Dermis blood vessel endothelial cell (primary cell): ENCODE measurements at places on chromosomes 6 and 20. TPM values are rescaled to one million over a fixed set of nuclear protein-coding genes. Genes with fewer than 3 reads are reported as not detected.

DNA sequence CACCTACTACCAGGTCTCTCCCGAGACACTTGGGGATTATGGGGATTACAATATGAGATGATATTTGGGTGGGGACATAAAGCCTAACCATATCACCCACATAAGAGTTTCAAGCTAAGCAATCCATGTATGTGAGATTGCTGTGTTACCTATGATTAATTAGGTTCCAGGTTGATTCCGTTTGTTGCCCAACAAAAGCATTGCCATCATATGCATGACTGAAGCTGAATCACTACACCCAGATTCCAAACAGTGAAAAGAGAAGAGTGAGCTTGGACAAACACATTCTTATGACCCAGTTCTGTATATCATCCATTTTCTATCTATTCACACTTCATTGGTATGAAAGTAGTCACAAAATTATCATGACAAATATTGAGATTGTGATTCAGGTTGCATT, 952.5 kb upstream of the MAN1A1 start:
- no peak for DNase-seq

GRCh38 chr20:9457136-9457535, 57.3 kb upstream of the LAMP5 start:
- no peak for DNase-seq

DNA sequence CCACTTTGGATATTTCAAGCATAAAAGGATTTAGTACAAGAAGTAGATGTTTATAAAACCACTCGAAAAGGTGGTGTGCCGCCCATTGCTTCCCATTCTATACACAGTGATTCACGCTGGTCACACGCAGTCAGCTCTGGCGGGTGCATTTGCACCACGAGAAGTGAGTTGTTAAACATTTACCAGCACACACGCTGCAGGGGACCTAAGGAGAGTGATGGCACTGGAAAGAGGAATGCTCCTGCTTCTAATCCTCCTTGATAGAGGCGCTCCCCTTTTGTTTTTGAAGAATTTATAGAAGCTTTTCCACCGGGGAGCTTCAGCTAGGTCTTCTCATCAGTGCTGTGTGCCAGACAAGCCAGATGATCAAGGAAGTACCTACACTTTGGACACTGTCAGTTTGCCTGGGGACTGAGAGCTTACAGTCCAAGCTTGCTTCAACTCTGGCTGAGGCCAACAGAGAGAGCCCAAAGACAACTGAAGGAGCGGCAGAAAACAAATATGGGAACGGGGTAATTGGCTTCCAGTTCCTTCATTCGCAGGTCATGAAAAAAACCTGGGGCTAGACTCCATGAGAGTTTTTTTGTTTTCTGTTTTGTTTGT, 31.2 kb downstream of the MUC22 start:
- DNase-seq = no peak

- DNase-seq = no peak
These were observed 808 bp downstream of the ILRUN start for GRCh38 chr6:34695729-34696188.

DNA sequence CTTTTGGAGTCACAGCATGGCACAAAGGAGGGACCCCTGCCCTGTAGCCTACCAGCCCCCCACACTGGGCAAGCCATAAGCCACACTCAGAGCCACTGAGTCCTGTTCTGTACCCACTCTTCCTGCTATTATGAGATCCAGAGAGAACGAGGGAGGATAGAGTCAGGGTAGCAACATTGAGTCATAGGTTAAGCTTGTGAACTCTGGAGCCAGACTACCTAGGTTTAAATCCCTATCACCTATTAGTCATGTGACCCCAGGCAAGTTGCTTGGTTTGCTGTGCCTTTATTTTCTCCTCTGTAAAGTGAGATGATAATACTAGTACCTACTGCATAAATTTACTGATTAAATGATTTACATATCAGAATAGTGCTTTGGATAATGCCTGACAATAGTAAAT, 540 bp downstream of the CNBD2 start:
- no peak for DNase-seq

DNA sequence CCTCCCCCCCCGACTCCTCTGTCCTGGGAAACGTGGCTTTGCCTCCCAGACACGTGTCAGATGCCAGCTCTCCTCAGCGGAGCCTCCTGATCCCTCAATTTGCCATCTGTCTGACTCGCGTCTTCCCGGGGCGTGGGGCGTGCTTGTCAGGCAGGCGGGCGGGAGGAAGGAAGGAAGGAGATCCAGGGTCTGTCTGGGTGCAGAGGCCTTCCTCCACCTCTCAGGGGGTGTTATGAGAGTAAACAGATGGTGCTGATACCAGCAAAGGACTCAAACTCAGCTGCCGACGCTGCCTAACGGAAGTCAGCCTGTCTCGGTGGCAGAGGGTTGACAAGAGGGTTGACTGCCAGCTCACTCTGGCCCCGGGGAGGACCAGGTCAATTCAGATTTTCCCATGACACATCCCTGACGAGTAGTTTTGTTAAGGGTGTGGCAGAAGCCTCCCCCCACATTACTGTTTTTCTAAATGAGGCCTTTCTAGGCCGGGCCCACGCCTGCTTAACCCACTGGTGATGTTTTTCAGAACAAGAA, 17.0 kb downstream of the UQCC2 start:
- peak; percentile 60 for DNase-seq

DNA sequence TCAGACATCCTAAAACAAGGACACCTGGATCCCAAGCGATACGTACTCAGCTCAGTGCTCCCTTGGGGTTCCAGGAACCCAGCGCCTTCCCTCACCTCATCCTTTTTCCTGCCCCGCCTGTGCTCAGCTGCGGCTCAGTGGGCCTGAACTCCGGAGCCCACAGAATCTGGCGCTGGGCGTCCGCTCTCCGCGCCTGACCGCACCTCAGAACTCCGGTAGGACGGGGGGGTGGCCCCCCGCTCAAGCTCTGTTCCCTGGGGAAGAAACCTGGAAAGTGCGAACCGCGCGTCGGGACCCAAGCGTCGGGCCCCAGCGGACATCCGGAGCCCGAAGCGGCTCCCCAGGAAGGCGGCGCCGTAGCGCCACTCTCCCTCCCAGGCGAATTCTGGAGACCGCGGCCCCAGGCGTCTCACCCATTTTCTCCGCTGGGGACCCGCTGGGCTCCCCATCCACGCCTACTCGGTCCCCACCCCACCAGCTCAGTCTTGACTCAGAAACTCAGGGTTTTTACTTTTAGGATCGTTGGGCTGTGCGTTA, 336 bp upstream of the LY6G5C start:
- peak; percentile 48 for DNase-seq

DNA sequence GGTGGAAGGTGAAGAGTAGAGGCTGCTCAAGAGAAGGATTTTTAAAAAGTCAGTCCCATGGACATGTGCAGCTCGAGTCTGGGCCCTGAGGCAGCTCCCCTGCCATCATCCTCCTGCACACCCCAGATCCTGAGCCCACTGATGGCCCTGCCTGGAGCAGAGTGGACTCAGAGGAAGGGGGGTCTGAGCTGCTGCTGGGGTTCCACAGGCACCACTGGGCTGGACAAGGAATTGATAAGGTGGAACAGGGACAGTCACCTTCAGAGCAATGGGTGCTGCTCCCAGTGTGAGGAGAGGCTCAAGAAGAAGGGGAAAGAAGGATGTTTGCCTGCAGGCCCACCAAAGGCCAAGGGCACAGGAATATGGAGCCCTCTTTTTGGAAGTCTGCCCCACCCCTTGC, 6.2 kb downstream of the ULBP2 start:
- no peak for DNase-seq

DNA sequence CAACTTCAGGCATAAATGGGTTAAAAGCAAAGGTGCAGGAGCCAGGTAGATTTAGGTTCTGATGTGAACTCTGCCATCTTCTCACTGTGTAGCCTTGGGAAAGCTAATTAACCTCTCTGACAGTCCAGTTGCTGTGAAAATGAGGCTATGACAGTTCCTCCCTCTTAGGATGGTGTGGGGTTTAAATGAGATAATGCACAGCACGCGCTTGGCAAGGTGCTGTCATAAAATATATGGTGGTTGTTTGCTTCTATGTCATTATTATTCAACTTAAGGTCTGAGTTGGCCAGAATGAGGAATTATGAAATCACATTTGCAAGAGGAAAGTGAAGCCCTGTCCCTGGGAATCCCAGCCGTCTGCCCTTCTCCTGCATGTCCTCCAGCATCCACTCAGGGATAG, 15.5 kb upstream of the BCAS1 start:
- DNase-seq = no peak

DNA sequence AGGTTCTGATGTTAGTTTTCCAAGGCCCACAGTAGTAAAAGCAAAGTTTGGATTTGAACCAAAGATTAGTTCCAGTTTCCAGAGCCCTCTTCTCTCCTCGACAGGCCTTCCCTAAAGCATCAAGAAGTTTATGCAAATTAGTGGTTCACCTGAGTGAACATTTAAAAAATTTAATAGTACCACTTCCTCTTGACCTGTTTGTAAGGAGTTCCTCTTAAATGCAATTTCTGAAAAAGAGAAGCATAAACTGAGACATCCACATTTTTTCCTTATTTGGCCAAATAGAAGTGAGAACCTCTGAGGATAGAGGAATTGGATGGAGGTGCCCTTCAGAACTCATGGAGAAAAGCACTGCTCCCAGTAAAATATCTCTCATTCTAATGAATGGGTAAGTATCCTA, 1.2 kb upstream of the DSE start:
- DNase-seq = no peak

DNA sequence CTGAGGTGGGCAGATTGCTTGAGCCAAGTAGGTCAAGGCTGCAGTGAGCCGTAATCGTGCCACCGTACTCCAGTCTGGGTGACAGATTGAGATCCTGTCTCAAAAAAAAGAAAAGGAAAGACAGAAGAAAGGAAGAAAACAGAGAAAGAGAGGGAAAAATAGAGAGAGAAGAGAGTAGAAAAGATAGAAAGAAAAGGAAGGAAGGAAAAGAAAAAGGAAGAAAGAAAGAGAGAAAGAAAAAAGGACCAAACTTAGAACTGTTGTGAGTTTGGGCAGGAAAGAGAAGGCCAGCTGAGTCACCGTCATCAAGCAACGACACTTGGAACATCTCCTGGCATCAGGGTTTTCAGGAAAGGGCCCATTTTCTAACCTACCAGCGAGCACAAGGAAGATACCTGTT, 96.0 kb upstream of the AKAP12 start:
- no peak for DNase-seq

Gene SMLR1
- total RNA-seq = not detected in 2 replicates

Gene SLC22A2
- total RNA-seq = not detected in 2 replicates

Gene CTAGE9
- not detected in 2 replicates for total RNA-seq

Gene FOXA2
- total RNA-seq = not detected in 2 replicates

Gene RANBP9
- total RNA-seq = 23.3 and 62.5 TPM in 2 replicates

Gene NKX2-4
- total RNA-seq = not detected in 2 replicates

Gene RIN2
- 88.0 and 111 TPM in 2 replicates for total RNA-seq

Gene DEFB124
- total RNA-seq = not detected in 2 replicates

Gene MCCD1
- total RNA-seq = not detected in 2 replicates

Gene DEFB114
- total RNA-seq = not detected in 2 replicates

Gene FAM210B
- total RNA-seq = 26.0 and 31.9 TPM in 2 replicates
